Activated naive CD8-positive, alpha-beta T cell treated with anti-CD3 and anti-CD28 coated beads for 36 hours (primary cell): ENCODE measurements at places on chromosomes 6 and 20. TPM values are rescaled to one million over a fixed set of nuclear protein-coding genes. Genes with fewer than 3 reads are reported as not detected.
A peak's percentile ranks its signal among the peaks of the same experiment; 100 is the strongest.

- DNase-seq = no peak
Measured at GRCh38 chr6:7954477-7955200, 44.1 kb upstream of the TXNDC5 start.

DNA sequence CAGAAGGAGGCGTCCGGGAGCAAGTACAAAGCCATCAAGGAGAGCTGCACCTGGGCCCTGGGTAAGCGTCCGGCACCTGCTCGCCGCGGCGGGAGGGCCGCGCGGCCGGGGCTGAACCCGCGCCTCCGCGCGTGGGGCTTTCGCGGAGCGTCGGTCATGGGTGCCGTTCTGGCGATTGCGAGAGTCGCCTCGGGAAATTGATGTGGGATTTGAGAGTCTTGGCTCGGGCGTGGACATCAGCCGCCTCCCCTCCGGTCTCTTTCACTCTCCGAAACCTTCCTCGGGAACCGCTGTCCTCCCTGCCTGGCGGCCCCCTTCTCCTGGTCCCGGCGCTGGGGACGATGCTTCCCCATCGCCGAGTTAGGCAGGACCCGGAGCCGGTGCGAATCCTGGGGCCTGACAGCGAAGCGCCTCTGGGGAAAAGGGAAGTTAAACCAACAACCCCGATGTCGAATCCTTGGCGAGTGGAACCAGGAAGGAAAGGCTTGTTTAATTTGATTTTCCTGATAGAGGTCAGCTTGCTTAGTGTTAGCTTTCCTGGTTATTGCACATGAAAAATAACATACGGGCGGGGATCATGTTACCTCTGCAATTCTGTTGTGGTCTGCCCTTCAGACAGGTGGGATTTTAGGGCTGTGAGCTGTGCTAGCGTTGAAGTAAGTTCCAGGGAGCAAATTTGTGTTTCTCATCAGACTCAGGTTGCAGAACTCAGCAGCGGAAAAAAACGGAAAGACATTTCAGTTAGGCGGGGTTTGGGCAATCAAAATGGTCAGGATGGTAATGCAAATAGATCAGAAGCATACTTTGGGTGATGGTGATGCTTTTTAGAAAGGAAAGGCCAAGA, 594 bp downstream of the ARFGEF3 start:
- peak; percentile 2 for DNase-seq

- no peak for DNase-seq
Measured at GRCh38 chr20:49747707-49748524, 34.2 kb upstream of the B4GALT5 start.

- no peak for DNase-seq
Measured at GRCh38 chr6:28737750-28738395, 185.9 kb downstream of the TRIM27 start.

DNA sequence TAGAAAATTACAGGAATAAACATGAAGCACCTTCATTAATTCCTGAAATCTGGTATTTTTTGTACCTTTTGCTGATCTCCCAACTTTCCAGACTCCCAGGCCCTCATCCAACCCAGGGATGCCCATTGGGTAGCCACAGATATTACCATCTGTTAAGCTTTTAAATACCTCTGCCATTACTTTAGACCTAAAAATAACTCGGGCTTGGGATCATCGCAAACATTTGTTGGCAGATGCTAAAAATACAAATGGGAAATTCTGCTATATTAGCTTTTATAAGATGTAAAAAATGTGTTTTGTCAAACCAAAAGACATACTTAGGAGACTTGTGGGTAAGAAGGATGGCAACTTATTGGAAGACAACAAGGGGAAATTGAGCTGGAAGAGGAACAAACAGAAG, 376.1 kb downstream of the CENPW start:
- DNase-seq = no peak

GRCh38 chr6:88989215-88989614, 25.8 kb upstream of the RNGTT start:
- DNase-seq = no peak

- DNase-seq = peak; percentile 74
Measured at GRCh38 chr20:50146732-50147662, 6.5 kb downstream of the PEDS1 start.

GRCh38 chr20:53708129-53708968, 114.7 kb upstream of the ZNF217 start:
- DNase-seq = peak; percentile 70

- DNase-seq = no peak
Measured at GRCh38 chr20:23690581-23690980, 1.7 kb upstream of the CST4 start.

Gene OGFR
- total RNA-seq = 69.9 TPM
